ENCODE measurements at places on chromosomes 5 and 9.

DNA sequence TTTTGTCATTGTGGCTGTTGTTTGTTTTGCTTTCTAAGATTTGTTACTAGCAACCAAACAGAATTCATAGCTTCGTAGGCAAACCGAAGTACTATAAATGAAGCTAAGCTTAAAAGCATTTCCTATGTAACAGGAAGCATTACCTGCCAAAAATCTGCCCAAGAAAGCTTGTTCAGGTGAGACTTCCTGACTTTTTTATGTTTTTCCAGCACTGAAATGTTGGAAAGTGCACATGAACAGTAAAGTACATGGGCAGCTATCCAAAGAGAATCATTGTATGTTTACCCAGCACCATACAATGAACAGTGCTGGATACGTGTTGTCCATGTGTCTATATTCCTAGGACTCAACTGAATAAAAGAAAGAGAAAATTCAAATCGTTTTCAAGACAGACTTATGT lies 247.1 kb downstream of the NFIB start:
- DNase-seq: no peak

DNA sequence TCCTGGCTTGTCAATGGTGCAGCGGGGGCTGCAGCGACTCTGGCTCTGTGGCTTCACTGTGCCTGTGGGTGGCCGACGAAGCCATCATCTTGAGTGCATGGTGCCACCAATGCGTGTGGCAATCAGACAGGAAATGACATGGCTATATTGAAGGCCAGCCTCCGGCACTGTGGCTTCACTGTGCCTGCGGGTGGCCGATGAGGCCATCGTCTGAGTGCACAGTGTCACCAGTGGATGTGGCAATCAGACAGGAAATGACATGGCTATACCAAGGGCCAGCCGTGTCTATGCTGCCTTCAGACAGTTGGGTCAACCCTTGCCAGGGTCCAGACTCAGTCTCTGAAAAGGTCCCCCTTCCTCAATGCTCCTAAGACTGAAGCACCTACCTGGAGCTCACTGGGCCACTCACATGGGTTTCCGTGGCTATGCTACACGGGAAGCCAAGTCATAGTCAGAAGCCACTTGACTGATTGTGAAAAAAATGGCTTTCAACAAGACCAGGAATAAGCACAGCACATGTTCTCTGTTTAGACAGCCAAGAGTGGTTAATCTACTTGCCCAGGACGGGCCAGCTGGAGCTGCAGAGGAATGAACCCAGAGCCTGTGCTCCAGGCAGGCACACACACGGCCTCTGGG lies 67.5 kb upstream of the S1PR3 start:
- no peak for DNase-seq

- no peak for DNase-seq
These were observed 891.4 kb upstream of the C9orf72 start for GRCh38 chr9:28464481-28465216.

DNA sequence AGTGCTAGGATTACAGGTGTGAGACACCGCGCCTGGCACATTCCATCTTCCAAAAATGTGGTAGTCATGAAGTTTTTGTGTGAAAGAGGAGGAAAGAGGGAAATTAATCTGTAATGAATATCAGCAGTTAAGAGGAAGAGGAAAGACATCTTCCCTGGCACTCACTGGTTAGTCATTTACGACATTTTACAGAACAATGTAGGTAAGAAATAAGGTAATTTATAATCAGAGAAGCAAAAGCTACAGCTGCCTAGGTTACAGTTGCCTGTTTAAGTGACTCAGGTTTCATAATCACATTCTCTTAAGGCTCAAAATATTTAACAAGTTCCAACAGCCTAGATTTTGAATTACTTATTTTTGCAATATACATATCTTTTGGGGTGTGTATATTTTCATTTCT lies 26.9 kb downstream of the CNOT6 start:
- no peak for DNase-seq

DNA sequence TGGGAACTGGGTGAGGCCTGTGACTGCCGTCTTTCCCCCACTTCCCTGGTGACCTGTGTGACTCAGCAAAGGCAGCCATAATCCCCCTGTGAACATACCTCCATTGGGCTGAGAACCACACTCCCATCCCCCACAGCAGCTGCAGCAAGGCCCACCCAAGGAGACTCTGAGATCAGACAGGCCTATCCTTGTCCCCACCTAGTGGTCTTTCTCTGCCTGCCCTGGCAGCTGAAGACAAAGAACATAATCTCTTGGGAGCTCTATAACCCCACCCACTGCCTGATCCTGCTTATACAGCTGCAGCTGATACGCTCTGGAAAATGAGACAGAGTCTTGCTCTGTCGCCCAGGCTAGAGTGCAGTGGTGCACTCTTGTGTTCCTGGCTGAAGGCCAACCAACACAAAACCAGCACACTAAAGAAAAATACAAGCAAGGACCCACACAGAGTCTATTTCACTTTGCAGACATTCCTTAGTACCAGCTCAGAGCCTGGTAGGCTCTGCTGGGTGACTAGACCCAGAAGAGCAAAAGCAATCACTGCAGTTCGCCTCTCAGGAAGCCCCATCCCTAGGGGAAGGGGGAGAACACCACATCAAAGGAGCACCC lies 106.7 kb downstream of the MCTP1 start:
- no peak for DNase-seq

DNA sequence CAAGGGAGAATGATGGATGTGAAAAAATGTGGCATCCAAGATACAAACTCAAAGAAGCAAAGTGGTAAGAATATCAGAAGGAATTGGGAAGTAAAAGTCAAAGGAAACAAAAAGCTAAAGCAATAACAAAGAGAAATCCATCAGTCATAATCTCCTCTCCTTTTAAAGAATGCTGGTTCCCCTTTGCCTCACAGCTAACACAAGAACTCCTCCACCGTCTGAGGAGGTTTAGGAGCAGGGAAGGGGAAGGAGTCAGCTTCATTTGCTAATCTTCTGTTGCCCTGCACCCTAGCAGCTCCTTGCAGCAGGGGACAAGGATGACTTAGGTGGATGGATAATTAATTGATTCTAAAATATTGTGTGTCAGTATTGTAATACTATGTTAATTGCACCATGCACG lies 16.4 kb downstream of the CD274 start:
- no peak for DNase-seq

DNA sequence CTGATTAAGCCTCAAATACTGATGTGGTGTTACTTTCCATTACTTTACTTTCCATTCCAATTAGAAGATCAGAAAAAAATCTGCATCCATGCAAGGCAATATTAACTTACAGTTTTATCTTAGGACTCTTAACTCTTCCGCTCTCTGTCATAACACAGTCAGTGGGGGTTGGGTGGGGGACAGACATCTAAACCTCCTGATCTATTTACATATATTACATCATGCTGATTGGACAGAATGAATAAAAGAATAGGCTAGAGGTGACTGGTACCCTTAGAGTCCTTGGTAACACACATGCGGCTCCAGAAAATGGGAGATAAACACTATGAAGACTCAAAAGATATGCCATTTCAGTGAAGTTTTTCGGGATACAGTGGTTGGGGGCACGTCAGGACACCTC lies 27.6 kb downstream of the RAPGEF6 start:
- DNase-seq: peak; percentile 15

- DNase-seq: peak; percentile 82
These were observed 33.5 kb downstream of the PDGFRB start for GRCh38 chr5:150122158-150122510.

GRCh38 chr9:37215830-37216229 lies 95.5 kb downstream of the ZCCHC7 start:
- DNase-seq: no peak

- DNase-seq: no peak
These were observed 8.3 kb downstream of the NFIL3 start for GRCh38 chr9:91415290-91415689.

DNA sequence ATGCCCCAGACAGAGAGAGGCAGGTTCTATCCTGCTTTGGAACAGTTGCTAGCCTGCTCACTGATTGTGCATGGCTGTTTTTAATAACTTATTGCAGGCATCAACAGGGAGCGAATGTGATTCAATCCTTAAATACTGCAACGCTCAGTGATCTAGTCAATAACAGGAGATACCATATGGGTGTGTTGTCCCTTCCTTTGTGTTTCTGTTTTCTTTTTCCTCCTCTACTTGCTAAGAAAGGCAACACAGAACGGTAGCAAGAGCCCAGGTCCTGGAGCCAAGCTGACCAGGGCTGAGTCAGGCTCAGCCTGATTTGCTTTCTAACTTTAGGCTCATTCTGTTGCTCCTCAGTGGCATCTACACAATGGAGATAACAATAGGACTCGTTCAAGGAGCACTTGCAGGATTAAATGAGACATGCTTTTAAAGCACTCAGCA lies 98.6 kb upstream of the EQTN start:
- no peak for DNase-seq

DNA sequence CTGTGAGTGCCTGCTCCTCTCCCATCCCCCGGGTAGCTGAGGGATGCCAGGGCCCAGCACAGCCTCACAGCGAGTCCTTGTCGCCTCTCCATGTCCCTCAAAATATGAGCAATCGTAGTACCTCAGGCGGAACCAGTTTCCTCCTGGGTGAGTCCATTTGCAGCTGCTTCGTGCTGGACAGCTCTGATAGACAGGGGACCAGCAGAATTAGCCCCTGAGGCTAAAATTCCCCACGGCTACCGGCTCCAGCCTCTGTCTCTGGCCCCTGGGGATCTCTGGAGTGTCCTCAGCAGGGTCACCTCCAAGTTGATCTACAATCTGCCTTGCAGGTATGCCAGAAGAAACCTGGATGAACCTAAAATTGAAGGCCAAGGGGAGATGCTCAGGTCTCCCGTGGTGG lies 115.8 kb upstream of the FBXL7 start:
- DNase-seq: no peak

GRCh38 chr9:97924386-97924785 lies 2.1 kb upstream of the TRMO start:
- no peak for DNase-seq

DNA sequence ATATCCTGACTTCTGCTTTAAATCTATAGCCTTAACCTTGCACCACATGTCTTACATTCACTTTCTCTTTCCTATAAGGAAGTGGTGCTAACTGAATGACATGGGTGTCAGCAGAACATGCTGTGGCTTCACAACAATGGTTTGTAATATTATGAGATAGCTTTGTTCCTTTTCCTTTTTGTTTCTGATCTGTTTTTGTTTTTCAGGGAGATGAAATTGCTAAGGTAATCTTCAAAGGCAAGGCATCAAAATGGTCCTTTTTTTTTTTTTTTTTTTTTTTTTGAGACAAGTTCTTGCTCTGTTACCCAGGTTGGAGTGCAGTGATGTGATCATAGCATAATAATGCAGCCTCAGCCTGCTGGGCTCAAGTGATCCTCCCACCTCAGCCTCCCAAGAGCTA lies 53.6 kb upstream of the RANBP6 start:
- no peak for DNase-seq

DNA sequence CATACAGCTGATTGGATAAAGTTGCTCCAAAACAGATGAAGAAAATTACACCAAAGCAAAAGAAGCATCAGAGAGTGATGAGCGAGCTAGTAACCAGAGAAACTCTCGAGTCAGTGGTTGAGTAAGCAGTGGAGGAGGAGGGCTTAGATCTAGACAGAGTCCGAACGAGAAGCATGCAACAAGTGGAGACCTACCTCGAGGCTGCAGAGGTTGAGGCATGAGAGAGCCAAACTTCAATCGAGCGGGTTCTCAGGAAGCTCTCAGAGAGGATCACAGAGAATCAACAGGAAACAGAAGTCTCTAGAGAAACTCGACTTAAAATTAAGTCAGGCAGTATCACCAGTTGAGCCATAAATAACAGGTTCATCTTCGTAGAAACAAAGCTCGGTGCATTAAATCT lies 6.1 kb downstream of the RUSC2 start:
- no peak for DNase-seq

DNA sequence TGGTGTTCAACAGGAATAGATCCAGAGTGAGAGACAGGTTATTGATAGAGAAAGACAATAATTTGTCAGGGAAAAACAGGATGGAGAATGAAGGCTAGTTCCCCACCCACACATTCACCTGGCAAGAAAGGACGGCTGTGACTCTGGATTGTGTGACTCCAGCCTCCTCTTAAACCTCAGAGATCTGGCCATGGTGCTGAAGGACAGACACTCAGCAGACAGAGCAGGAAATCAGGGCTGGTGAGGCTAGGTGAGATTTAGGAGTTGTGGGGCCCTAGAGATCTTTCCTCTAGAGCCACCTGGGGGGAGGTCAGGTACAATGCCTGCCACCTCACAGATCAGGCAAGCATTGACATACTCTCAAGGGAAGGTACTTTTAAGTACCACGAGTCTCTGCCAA lies 15.2 kb downstream of the OR1B1 start:
- no peak for DNase-seq

- no peak for DNase-seq
These were observed 73.7 kb downstream of the INSL6 start for GRCh38 chr9:5111696-5112095.

DNA sequence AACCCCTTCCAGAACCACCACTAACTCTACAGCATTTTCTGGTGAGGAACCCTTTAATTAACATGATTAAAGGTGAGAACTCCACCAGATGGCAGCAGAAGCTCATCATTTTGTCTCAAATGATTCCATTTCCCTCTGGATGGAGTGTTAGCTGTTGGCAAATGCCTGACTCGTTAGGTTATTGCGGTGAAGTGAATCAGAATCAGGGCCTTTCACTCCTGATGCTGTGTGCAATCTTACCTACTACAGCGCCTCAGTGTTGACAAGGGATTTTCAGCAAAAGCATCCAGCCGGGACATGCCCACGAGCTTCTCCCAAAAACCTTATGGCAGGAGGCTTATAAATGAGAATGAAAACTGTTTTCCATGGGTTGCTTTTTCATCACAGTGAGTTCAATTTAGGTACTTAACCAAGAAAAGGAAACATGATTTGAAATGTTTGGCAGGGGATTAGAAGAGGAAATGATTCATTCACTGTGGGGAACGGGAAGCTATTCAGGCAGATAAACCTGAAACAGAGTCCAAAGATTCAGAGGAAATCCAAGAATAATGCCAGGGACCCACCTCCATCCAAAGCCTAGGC lies 48.0 kb upstream of the CAST start:
- DNase-seq: peak; percentile 45

DNA sequence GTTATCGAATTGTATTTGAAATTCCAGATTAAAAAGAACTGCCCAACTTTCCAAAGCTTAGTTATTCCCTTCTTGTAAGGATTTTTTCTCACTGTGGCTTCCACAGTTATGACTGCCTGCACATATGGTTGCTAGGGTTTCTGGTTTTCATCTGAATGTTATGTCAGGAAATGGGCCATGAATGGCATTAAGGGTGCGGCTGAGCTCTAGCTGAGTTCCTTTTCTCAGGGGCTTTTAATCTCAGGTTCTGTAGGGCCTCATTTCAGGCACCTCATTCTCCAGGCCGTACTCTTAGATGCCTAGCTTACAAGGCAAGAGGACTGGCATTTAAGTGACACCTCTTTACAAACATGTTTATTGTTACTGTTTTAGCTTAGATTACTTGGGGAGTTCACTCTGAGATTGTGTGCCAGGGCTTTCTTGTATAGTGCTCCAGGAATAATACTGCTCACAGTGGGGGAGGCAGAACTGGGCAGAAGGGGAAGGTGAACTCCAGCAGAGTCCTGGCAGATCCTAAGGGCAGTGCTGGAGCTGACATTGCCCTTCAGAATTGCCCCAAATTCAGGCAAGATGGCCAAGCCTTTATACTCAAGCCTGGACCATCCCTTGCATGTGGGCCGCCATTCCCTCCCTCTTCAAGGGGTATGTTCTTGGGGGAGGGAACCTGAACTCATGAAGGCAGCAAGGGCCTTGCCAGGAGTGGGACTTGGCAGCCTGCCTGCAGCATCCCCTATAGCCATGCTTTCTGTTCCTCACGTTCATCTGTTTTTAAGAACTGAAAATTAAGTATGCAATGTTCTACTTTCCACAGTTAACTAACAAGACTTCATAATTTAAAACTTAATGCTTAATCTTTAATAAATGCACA lies 111.5 kb downstream of the KDM4C start:
- DNase-seq: no peak

- DNase-seq: no peak
These were observed 228.0 kb downstream of the SNX18 start for GRCh38 chr5:54745599-54745998.

All from K562 (cell line).